WTC11 (cell line): ENCODE measurements at places on chromosomes 6 and 20. TPM values are rescaled to one million over a fixed set of nuclear protein-coding genes. Genes with fewer than 3 reads are reported as not detected.

- H3K4me3 ChIP-seq = no peak overlapping the region
- no peaks in the 10 kb centered on the region for H3K27me3 ChIP-seq
- H3K27ac ChIP-seq = peak overlapping the region; percentile 18
- DNase-seq = no peak
- H3K36me3 ChIP-seq = no peaks in the 10 kb centered on the region
Measured at GRCh38 chr6:22929311-22929985, 360.1 kb downstream of the HDGFL1 start.

DNA sequence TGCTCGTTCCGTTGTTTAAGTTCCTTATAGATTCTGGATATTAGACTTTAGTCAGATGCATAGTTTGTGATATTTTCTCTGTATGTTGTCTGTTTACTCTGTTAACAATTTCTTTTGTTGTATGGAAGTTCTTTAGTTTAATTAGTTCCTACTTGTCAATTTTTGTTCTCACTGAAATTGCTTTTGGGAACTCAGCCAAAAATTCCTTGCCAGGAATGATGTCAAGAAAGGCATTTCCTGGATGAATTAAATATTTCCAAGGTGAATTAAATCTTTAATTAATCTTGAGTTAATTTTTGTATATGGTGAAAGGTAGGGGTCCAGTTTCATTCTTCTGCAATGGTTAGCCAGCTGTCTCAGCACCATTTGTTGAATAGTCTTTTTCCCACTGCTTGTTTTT is 406.2 kb upstream of the NOX3 start:
- no peak overlapping the region for H3K27ac ChIP-seq
- no peaks in the 10 kb centered on the region for H3K27me3 ChIP-seq
- H3K4me3 ChIP-seq = no peak overlapping the region
- H3K4me1 ChIP-seq = no peaks in the 10 kb centered on the region
- no peak for DNase-seq

DNA sequence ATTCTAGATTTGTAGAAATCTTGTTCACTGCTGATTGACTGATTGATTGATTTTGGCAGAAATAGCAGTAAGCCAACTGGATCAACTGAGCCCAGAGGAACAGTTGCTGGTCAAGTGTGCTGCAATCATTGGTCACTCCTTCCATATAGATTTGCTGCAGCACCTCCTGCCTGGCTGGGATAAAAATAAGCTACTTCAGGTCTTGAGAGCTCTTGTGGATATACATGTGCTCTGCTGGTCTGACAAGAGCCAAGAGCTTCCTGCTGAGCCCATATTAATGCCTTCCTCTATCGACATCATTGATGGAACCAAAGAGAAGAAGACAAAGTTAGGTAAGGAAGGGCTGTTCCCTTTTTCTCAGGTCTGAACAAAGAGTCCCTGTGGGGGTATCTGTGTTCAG is 31.2 kb downstream of the TREML1 start:
- no peaks in the 10 kb centered on the region for H3K27me3 ChIP-seq
- no peak overlapping the region for H3K27ac ChIP-seq
- H3K4me1 ChIP-seq = no peaks in the 10 kb centered on the region

TSPO2 gene
- not detected in 3 replicates for total RNA-seq

MYH7B gene
- total RNA-seq = 0.66 to 1.0 TPM (median 0.98 TPM) in 3 replicates

PACRG gene
- 0.44 TPM in 2 of 3 replicates, not detected in the other for total RNA-seq

TP53TG5 gene
- total RNA-seq = 0.37 to 0.85 TPM in 2 of 3 replicates, not detected in the other
